Activated naive CD4-positive, alpha-beta T cell treated with Interleukin-2 at 50 U/mL for 16 hours (primary cell): ENCODE measurements at places on chromosomes 16 and 17.

DNA sequence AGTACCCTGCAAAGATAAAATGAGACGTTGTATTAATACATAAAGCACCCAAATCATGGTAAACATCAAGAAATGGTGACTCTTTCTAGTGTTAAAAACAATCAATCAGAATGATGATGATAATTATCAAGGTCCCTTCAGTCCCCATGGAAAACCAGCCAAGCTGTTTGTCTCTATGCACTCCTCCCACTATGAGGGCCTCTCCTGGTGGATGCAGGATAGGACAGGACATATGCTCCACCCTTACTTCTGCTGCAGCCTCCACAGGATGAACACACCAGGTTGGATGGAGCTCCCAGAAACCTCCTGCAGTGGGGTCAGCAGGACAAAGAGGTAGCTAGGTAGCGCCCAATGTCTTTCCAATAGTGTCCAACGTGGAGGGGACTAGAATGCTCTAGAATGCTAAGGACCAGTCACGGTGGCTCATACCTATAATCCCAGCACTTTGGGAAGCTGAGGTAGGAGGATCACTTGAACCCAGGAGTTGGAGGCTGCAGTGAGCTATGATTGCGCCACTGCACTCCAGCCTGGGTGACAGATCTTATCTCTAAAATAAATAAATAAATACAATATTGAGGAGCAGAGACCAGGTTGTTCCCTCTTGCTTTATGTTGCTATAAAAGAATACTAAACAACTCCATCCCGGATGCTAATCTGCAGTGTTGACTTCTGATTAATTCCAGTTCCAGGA lies 9.9 kb upstream of the KDM8 start:
- no peak for DNase-seq

DNA sequence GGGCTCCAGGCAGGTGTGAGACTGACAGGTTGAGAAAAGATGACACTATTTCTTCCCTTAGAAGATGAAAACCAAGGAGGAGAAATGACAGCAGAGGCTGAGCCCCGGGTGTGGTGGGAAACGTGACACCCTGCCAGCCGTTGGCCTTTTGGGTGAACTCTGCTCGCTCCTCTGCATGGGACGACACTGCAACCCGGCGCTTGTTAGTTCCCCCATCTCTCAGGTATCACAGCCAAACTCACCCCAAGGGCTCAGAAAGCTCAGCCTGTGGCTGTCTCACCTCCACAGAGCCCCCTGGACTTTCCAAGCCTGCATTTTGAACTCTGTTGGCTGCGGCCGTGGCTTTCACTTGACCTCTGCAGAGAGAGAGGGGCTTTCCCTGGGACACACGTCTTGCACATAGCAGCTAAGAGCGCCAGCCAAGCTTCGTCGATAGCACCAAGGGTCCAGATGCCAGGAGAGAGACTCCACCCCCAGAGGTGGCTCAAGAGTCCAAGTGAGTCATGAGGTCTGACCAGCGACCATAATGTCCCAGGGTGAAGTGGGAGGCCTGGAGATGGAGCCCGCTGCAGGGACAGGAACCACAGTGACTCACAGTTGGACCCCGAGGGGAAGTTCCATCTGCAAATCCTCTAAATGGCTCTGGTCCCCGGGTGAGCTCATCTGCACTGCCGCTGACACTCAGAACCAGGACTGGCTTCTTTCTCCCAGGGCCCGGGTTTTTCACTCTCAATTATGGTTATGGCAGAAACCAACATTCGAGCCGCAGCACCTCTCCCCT lies 301.9 kb downstream of the SOX9 start:
- DNase-seq = peak; percentile 40

GRCh38 chr16:88325976-88326375 lies 56.8 kb upstream of the ZNF469 start:
- DNase-seq = no peak

DNA sequence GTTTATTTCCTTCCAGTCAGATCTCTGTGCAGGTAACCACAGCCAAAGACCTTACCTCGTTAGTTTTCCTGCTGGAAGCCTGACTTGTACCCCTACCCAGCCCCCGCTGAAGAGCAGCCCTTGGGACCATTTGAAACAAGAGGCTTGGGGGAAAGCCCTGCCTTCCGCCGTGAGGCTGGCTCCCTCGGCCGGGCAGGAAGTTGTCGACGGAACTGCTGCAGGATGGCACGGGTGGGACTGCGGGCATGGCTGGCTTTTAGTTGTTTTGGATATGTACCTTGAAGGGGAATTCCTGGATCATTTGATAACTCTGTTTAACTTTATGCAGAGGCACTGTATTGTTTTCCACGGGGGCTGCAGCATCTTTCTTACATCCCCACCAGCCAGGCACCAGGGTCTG lies 49.0 kb upstream of the ENDOV start:
- no peak for DNase-seq

DNA sequence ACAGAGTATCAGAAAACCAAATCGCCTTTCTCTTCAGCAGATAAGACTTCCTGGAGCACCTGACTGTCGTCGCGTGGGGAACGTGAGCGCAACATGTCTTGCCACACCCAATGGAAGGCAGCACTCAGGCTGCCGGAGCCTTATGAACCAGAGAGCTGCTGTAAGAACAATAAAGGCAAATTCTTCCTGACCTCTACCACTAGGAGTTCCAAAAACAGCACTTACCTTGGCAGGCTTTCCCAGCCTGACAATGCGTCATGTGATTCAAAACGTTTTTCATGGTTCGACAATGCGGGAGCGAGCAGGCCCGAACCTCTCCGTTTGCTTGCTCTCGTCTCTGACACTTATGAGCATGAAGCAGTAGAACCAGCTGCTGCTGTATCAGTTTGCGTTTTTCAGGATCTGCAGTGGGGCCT lies 75.8 kb upstream of the TRAP1 start:
- DNase-seq = no peak

- DNase-seq = no peak
Observed at GRCh38 chr17:28667870-28668269, 5.9 kb downstream of the SUPT6H start.

GRCh38 chr16:30115238-30115637 lies 1.9 kb upstream of the GDPD3 start:
- DNase-seq = peak; percentile 15

- DNase-seq = peak; percentile 75
Observed at GRCh38 chr17:48427598-48427997, 2.4 kb downstream of the SKAP1 start.

- DNase-seq = no peak
Observed at GRCh38 chr16:17386229-17386628, 84.5 kb downstream of the XYLT1 start.

- DNase-seq = peak; percentile 25
Observed at GRCh38 chr16:31215287-31216162, 1.4 kb downstream of the PYDC1 start.

DNA sequence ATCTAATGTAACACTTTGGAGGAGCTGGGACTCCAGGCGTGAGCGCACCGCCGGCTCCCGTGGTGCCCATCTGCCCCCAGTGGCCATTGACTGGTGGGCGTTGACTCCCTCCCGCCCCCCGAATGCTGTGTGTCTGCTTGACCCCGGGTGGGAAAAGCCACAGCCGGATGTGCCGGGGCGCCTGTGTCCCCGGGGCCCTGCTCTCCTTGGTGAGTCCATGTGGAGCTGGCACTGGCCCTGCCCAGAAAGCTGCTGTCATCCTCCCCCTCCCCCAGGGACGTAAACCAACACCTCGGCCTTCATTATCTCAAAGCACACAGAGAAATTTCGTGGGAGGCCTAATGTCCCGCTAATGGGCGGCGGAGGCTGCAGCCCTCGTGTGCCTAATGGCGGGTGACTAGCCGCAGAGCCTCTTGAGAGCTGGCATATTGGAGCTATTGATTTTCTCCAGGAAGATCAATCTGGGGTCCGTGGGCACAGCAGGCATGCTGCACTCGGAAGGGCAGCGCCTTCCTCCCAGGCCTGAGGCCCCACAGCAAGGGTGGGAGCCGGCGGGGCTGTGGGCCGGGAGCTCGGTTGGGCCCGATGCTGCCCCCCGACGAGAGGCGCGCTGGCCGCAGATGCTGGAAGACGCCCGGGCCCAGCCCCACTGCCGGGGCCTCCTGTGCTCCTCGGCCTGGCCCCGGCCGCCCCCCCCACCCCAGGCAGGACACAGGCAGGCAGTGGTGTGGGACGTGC lies 4.0 kb upstream of the PERCC1 start:
- DNase-seq = no peak

DNA sequence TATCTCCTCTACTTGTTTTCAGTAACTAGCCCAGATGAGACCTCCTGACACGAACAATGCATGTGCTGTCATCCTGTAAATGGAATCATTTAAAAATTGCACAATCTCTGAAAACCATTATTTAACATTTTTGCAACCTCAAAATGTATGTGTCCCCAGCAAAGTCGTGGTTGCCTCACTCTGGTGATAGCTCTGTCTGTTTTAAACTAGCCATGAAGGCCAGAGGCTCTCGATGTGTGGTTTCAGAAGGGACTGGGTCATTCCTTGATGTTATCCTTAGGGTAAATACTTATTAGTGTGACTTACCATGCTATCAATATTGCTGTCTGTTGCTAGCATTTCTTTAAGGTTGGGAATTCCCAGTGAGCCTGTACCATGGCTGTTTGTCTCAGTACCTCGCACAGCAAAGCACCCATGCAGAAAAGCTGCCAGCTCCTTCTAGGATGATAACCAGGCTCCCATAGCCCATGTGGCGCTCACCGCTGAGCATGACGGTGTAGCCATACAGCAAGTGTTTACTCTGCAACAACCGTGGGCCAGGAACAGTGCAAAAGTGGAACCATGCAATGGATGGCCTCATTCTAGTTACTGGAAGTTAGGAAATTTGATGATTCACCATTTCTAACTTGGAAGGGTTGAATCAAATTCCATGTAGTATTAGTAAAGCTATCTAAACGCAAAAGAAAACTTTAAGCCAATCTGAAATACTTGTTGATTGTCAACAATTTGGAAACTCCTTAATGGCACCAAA lies 2.9 kb upstream of the PGS1 start:
- DNase-seq = no peak

- no peak for DNase-seq
Observed at GRCh38 chr17:60618854-60619526, 19.0 kb downstream of the PPM1D start.

DNA sequence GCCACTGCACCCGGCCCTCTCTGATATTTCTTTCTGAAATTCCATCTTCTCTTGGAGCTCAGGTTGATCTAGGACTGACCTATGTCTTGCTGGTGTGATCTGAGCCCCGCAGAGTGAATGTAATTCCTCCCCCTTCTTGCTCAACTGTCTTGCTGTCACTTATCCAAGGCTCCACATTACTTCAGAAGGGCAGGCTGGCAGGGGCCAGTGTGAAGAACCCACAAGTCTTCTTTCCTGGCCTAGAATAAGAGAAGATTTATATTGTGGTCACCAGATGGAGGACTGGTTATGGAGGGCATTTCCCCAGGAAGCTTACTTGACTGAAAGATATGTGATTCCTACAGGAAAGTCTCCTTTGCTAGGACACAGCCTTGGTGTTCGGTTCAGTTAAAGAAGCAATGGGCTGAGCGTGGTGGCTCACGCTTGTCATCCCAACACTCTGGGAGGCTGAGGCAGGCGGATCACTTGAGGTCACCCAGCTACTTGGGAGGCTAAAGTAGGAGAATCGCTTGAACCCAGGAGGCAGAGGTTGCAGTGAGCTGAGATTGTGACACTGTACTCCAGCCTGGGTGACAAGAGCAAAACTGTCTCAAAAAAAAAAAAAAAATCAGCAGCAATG lies 13.4 kb downstream of the ITGAL start:
- DNase-seq = no peak

DNA sequence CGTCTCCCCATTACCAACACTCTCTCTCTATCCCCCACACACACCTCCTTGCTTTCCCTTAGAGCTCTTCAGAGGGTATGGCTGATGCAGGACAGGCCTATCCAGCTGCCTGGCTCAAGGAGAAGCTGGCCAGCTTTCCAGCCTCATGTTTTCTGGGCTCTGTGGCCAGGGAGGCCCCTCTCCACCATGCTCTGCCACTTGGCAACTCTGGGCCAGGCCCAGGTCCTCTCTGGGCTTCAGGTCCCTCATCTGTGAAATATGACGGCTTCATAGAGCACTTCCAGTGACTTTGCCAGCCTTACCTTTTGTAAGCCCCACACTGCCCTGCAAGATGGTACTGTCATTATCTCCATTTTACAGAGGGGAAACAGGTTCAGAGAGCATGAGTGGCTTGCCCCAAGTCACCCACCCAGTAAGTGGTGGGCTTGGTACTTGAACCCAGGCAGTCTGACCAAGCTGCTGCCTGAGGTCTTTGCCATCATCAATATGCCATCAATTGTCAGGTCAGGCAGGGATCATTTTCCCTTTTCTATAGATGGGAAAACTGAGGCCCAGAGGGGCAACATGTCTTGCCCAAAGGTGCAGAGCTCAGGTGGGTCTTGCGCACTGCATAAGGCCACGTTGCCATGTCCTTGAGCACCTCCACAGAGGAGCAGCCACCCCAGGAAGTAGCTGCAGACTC lies 548 bp upstream of the ADGRG5 start:
- DNase-seq = no peak

GRCh38 chr16:12618515-12618914 lies 185.2 kb downstream of the CPPED1 start:
- no peak for DNase-seq

DNA sequence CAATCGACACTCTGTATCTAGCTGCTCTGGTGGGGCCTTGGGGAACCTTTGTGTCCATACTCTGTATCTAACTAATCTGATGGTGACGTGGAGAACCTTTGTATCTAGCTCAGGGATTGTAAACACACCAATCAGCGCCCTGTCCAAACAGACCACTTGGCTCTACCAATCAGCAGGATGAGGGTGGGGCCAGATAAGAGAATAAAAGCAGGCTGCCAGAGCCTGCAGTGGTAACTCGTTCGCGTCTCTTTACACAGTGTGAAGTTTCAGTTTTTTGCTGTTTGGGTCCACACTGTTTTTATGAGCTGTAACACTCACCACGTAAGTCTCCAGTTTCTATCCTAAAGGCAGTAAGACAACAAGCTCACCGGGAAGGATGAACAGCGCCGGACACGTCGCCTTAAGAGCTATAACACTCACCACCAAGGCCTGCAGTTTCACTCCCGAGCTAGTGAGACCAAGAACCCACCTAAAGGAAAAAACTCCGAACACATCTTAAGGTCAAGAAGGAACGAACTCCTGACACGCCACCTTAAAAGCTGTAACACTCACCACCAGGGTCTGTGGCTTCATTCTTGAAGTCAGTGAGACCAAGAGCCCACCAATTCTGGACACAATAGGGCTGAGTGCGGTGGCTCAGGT lies 64.6 kb downstream of the KPNA2 start:
- DNase-seq = no peak

DNA sequence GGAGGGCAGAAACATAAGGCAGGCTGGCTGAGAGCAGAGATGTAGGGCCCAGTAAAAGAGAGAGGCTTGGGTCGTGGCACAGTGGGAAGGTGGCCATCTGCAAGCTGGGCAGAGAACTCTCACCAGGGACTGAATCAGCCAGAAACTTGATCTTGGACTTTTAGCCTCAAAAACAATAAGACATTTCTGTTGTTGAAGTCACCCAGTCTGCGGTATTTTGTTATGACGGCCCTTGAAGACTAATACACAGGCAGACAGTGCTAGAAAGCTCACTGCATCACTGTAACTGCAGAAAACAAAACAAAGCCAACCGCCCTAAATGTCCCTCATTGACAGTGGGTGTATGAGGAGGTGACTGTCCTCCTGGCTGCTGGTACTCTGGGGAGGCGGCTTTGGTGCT lies 3.9 kb upstream of the JPH3 start:
- DNase-seq = no peak
